ENCODE measurements at places on chromosomes 7 and 10. TPM values are rescaled to one million over a fixed set of nuclear protein-coding genes. Genes with fewer than 3 reads are reported as not detected.

DNA sequence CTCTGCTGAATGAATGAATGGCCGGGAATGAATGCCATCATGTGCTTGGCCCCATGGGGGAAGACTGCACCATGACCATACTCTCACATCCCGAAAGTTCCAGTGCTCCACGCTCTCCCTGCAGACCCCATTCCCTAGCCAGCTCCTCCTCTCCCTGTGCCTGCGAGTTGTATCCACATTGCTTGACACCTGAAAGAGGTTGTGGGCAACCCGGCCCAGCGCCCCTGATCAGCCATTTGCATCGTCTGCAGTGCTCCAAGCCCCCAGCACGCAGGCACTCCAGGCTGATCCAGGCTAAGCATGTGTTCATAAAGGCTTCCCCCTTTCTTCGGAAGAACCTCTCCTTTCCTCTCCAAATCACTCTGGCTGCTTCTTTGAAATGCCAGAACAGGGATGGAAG lies 354.4 kb upstream of the MKI67 start:
- DNase-seq = no peak

DNA sequence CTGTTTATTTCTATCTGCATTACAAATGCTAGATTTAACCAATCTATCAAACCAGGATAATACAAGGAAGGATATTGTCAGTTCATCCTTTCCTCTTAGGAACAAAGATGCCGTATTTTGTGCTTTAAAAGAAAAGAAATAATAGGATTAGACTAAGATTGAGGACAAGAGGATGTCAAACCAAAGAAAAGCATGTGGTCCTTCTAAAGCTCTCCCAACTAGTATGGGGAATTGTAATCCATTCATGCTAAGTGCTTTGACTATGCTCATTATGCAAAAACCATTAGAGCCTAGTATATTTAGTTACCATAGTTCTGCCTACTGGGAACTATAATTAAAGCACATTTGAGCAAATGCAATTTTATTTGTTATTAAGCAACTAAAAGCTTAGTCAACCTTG lies 280.2 kb downstream of the GRM8 start:
- DNase-seq = no peak

DNA sequence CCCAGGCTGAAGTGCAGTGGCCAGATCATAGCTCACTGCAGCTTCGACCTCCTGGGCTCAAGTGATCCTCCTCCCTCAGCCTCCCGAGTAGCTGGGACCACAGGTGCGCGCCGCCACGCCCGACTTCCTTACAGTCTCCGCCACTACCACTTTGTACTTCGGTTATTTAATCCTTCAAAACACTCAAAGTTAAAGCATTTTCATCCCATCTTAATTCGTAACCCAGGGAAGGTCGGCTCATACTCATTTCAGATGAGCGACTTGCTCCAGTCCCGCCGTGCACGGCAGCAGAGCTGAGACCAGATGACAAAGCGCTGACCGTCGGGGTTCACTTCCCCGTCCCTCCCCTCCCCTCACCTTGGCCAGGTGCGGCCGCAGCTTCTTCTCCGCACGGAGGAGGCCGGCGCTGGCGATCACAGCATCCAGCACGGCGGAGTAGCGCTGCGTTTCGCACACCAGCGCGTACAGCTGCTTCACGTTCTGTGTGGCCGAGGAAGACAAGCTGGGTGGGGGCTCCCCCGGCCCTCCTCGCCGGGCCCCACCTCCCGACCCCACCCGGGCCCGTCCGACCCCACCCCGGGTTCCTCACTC lies 457 bp downstream of the NSUN5 start:
- DNase-seq = no peak

DNA sequence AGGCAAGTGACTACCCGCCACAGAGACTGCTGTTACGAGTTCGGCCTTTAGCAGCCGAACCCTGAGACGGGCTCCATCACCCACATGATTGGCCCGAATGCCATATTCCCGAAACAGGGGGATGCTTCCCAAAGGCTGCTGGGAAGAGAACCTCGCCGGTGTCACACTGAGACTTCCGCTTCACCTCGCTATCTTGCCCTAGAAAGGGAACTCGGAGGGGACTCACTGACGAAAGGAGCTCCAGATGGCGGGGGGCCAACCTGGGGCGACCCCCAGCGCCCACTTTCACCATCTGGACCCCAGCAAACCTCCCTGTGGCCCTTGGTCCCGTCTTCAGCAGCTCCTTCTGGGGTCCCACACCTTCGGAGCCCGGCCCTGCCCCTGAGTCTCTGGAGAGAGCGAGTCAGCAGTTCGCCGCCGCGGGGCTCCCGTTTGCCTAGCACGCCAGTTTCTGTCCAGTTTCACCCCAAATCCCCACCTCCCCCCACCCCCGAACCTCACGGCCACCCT lies 529 bp downstream of the HPS1 start:
- DNase-seq = no peak

- DNase-seq = no peak
These were observed 193.1 kb upstream of the IMMP2L start for GRCh38 chr7:111755383-111755782.

DNA sequence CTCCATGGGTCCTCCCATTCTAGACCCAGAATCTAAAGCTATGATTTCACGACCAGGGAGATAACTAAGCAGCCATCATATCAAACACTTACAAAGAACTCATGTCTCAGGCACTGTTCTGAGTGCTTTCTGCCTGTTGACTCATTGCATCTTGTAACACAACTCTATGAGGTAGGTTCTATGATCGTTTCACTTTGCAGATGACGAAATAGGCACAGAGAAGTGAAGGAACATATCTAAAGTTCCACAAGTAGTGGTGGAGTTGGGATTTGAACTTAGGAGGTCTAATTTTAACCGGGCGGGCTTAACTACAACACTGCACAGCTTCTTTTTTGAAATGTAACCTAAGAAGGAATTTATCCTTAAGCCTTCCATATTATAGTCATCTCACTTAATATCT lies 2.9 kb downstream of the RBP4 start:
- DNase-seq = no peak

- DNase-seq = no peak
These were observed 57.4 kb upstream of the ACBD5 start for GRCh38 chr10:27297844-27298521.

DNA sequence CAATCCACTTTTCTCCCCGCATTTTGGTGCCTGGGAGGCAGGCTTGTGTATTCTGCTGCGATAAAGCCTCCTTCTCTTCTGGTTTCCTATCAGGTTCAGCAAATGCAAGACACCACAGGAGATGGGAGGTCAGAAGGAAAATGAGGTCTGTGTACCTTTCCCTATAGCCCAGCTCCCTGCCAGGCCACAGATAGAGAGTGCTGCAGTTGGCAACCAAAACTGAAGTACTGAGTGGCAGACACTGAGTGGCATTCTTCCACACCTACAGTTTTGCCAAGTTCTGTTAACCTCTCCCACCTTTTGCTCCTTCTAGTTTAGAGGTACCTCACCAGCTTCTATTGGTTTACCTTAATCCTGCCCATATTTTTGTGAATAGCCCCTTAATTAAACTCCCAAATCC lies 948.4 kb downstream of the SORCS1 start:
- DNase-seq = no peak

- no peak for DNase-seq
These were observed 44.5 kb upstream of the ZMIZ1 start for GRCh38 chr10:79024296-79024695.

ANKRD1 gene
- not detected for total RNA-seq

LCOR gene
- 51.8 TPM for total RNA-seq

SPDYE1 gene
- total RNA-seq = not detected
